Karpas-422 (cell line): ENCODE measurements at places on chromosomes 6 and 20.

DNA sequence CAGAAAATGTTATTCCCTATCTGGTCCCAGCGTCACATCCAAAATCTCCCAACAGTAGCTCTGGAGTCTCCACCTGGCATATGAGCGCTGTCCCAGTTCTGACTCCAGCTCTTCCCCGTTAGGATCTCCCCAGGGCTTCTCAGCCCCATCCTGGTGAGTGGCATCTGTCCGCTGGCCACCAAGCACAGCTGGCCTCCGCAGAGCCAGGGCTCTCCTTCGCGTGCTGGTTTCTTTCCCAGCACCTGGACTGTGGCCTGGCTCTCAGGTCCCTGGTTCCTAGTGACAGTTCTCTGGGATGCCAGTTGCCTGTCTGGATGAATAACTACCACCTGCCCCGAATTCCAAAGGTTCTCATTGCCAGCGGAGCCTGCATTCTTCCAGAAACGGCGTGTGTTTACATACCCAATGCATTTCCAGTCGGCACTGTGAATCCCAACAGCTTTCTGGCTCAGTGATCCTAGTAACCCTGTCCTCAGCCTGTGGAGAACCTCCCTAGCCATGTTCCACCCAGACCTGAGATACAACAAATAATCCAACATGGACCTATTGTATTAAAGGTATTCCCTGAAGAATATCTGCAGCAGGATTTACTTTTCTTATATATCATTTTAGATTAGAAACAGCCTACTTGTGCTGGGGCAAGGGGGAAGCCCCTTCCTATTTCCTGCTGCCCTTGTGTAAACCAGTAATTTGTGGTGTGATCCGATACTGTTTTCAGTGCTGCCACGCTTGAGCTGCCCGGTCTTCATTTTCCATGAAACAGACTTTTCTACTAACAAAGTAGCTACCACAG, 69.9 kb upstream of the PDE10A start:
- no peak for DNase-seq

DNA sequence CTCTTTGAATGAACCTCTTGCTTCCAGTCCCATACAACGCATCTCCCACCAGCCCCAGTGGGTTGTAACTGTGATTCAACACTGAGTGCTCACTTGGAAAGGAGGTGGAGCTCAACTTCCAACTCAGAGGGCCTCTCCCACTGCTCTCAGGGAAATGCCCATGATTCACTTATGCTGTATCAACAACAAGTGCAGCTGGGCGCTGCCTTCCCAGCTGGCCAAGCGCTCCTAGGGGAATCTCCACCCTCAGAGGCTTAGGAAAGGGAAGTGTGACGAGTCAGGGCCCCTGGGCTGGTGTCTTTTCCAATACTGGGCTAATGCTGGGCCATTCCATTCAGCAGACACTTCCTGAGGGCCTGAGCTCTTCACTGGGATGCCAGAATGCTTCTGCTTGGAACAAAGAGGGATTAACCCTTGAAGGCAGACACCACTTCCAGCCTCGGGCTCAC, 8.1 kb upstream of the OCSTAMP start:
- no peak for DNase-seq

DNA sequence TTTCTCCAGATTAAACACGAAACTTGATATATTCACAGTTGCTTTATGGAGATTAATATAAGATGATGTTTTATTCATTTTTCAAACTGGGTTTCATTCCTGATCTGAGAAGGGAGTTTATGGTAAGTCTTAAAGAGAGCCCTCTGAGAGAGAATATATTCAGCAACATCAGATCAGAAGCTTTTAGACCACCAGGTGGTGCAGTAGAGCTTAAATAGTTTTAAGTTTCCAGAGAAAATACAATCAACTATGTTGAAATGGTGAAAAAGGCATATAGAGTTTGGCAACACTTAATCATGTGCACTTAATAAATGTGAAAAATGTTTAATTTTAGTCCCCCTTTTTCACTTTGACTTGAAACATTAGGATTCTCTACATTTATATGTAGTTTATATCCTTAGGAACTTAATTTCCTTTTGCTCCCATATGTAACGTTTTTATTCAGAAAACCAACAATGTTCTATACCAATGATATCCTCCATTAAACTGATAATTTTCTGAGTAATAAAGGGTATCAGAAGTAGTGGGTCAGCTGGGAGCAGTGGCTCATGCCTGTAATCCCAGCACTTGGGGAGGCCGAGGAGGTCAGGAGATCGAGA, 86.4 kb upstream of the CLDN20 start:
- peak; percentile 87 for DNase-seq

DNA sequence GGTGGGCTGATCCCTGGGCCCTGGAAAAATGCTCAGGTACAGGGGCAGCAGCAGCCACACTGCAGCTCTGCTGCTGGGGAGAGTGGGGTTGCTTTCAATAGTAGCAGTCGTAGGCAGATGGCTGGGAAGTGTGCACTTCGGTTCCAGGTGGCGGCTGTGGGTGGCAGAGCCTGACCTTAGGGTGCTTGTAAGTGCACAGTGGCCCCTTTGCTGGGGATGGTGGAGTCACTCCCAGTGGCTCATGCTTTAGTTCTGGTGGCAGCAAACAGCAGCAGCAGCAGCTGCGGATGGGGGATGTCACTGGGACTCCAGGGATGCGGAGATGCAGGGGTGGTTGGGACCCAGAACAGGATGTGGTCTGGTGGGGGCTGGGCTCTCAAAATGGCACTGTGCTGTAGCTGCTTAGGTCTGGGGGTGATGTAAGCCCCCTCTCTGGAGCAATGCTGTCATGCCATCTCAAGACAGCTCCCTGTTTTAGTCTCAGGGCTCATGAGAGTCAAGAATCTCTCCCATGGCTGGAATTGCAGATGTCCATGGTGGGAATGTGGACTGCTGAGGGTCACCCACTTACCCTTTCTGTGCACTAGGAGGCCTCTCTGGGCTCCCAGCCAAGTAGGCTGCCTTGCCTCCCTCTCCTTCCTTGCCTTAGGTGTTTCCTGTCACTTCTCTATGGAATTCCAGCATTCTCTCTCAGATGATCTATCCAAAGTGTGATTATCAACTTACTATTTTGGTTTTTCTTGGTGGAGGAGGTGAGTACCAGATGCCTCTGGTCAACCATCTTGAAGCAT, 146.7 kb upstream of the SLC22A23 start:
- DNase-seq: no peak

GRCh38 chr6:15205321-15205720, 40.5 kb upstream of the JARID2 start:
- DNase-seq: no peak

DNA sequence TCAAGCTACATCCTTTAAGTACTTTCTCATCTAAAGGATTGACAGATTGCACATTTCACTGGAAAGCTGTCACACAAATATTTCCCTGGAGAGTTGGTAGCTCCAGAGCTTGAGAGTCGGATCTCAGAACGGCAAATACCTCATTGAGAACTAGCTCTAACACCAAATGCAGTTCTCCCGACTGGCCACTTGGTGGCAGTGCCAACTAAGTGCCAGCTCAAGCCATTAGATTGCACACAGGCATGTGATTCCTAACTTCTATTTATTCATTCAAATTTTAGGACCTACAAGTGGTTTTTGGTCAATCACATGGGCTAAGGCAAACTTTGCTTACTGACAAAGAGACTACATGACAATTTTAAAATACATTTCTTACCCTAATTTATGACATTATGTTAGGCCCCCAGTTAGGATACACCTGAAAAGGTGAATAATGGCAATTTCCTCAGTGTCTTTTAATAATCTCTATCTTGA, 7.9 kb upstream of the MCHR2 start:
- peak; percentile 80 for DNase-seq

DNA sequence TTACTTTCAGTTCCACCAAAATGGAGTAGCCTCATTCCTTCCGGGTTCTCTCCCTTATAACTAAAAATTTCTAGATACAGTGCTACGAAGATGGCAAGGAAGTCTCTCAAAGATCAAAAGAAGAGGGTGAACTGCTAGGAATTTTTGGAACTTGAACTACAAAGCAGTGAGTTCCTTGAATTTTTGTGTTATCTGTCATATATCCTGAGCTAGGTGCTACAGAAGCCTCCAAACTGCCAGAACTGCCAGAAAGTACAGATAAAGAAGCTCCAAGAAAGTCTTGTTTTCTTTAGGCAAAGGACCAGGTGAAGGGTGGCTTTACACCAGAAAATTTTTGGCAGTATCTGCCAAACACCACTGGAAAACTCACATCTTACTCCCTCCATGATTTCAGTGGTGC, 218.8 kb upstream of the FLRT3 start:
- no peak for DNase-seq

GRCh38 chr6:7008451-7008988, 99.2 kb upstream of the RREB1 start:
- no peak for DNase-seq

DNA sequence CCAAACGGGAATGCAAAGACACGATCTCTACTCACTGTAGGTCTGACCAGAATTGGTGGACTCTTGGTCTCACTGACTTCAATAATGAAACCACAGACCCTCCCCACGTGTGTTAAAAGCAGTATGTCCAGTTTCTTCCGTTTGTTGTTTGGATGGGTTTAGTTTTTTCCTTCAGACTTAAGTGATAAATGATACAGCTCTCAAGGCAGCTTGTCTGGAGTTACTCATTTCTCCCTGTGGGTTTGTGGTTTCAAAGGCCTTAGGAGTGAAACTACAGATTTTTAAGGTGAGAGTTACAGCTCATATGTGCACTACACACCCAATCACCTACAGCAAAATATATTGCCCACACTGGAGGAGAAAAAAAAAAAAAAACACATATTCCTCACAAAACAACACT, 86.7 kb upstream of the STMND1 start:
- no peak for DNase-seq

GRCh38 chr6:51019806-51020205, 201.1 kb downstream of the TFAP2B start:
- no peak for DNase-seq
